ENCODE measurements at places on chromosomes 7 and 10.

DNA sequence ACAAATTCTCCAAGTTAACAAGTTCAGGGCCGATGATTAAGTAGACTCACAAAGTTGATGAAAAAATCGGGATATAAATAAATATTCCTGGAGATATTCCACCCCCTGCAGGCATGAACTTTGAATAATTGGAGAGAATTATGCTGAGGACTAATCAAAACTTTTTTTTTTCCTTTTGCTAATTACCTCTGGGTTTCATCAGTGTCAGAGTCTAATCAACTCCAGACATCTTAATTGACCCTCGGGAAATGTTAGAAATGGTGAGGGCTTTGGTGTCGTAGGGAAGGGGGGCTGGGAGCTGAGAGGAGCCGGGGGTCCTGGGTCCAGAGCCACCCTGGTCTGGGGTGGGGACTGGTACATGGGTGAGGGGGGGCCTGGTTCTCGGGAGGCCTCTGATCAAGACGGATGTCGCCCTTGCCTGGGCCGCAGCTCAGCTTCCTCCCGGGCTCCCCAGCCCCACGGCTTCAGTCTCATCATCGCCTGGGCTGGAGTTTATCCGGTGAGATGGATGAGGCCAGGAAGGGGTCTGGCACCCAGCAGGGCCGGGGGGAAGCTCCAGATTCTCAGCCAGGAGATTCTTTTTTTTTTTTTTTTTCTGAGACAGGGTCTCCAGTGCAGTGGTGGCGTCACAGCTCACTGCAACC lies 30.4 kb upstream of the ELFN1 start:
- DNase-seq = no peak

DNA sequence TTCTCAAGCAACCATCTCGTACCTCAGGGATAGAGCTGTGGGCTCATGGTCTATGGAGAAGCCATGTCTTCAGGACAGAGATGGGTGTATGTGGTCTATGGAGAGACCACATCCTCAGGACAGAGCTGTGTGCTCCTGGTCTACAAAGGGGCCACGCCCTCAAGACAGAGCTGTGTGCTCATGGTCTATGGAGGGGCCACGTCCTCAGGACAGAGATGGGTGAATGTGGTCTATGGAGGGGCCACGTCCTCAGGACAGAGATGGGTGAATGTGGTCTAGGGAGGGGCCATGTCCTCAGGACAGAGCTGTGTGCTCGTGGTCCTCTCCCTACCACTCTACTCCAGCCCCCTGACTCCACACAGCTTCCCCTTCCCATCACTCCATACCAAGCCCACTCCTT lies 117.8 kb downstream of the WDR37 start:
- no peak for DNase-seq

DNA sequence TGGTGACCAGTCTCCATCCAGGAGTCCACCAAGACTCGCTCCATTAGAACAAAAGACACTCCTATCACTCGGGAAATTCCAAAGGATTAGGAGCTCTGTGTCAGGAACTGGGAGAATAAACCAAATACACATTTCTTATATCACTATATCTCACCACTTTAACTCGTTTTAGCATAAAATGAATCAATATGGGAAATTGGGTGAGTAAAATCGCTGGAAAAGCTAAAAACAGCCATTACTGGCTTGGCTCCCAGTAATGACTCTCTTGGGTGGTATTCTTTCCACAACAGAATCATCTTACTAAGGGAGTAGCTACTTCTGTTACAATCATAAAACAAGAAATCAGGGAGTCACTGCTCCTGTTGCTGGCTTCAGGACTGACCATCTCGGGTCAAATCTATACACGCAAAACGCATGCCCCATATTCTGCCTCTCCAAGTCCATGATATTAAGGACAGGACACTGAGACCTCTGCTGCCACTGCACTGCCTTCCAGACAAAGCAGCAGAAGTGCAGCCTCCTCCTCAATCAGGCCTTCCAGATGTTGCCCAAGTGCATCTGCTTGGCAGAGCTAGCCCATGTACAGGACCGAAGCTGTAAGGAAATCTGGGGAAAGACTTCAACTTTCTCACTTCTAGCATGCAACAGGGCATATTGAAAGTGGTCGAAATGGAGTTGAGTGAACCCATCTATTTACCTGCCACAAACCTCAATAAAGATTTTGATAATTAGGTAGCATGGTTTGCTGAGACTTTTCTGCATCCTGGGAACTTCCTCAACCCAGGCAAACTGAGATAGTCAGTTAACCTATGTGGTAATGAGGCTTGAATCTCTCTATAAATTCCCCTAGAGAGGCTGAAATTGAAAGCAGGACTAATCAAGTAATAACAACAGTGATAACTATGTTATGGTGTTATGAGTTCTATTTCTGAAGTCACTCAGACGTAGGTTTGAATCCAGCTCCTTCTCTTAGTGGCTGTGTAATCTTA lies 14.4 kb upstream of the PANK1 start:
- DNase-seq = no peak

- DNase-seq = no peak
Observed at GRCh38 chr10:10432296-10433035, 585.2 kb upstream of the CELF2 start.

DNA sequence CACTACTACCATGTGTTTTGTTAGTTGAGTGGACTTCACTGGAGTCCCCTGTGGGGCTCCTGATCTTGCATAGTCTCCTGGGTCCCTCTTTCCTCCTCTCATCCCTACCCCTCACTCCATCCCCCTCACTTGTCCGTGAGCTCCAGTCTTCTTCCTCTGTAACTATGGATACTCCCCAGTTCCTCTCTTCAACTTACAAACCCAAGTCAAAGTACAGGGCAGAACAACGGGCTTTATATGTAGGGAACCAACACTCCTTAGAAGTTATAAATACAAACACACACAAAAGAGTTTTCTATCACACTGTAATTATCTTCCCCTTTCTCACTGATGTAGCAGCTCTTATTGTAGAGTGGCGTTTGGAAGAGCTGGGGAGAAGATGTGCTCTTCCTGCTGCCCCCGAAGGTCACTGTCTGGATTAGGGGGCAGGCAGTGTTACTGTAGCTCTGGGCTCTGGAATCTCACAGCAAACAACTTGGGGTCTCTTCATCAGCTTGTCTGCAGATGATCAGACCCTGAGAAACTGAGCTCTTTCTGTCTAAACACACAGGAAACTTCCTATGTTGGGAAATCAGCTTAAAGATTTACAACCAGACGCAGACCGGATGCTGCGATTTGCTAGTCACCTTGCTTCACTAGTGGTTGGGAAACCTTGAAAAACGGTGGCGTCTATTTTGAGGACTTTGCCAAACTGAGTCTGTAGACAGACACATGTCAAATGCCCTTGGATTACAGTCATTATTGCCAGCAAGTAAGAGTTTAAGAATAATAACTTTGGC lies 13.6 kb downstream of the SNX10 start:
- DNase-seq = peak; percentile 37

GRCh38 chr10:788796-789748 lies 99.6 kb upstream of the DIP2C start:
- DNase-seq = peak; percentile 70

DNA sequence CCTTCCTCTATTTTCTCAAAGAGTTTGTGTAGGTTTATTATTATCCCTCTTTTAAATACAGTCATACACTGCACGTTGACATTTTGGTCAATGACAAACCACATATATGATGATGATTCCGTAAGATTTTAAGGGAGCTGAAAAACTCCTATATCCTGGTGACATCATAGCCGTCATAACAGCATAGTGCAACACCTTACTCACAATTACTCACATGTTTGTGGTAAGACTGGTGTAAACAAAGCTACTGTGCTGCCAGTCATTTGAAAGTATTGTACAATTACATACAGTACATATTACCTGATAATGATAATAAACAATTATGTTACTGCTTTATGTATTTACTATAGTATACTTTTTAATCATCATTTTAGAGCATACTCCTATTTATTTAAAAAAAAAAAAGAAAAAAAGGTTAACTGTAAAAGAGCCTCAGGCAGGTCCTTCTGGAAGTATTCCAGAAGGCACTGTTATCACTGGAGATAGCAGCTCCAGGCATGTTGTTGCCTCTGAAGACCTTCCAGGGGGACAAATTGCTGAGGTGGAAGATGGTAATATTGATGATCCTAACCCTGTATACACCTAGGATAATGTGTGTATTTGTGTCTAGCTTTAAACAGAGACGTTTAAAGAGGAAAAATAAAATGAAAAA lies 123.3 kb upstream of the CDK1 start:
- DNase-seq = no peak

DNA sequence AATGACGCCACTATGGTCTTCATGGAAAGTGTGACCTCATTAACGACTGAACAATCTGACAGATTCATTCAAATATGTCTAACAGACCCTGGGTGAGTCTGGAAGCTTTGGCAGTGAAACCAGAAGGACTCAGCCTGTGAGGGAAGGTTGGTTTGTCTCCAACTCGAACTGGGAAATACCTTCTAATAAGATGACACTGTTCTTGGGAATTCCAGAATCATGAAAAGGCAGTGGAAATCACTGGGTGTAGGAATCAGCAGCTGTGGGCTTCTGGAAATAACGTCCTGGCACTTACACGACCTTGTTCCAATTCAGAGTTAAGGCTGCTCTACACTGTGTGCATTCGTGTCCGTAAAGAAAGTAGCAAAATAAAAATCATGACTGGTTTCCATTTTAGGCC lies 75.1 kb downstream of the DGKI start:
- peak; percentile 87 for DNase-seq

- DNase-seq = no peak
Observed at GRCh38 chr10:132641966-132642731, 104.6 kb downstream of the INPP5A start.

- no peak for DNase-seq
Observed at GRCh38 chr7:32255036-32255435, 184.8 kb upstream of the PDE1C start.

- DNase-seq = no peak
Observed at GRCh38 chr7:122629412-122629953, 69.4 kb downstream of the RNF133 start.

- DNase-seq = no peak
Observed at GRCh38 chr10:88592381-88592780, 5.8 kb downstream of the LIPJ start.

- no peak for DNase-seq
Observed at GRCh38 chr7:26580711-26581110, 283.7 kb downstream of the SKAP2 start.

GRCh38 chr7:91835826-91836368 lies 44.6 kb downstream of the MTERF1 start:
- DNase-seq = no peak

- no peak for DNase-seq
Observed at GRCh38 chr10:76970711-76971519, 666.7 kb downstream of the KCNMA1 start.

- no peak for DNase-seq
Observed at GRCh38 chr10:44056206-44056605, 328.7 kb downstream of the CXCL12 start.

GRCh38 chr7:2032876-2033407 lies 199.8 kb downstream of the MAD1L1 start:
- DNase-seq = no peak

- no peak for DNase-seq
Observed at GRCh38 chr10:35927341-35927740, 285.2 kb upstream of the FZD8 start.

- DNase-seq = no peak
Observed at GRCh38 chr10:86956195-86956847, 1.1 kb downstream of the MMRN2 start.

DNA sequence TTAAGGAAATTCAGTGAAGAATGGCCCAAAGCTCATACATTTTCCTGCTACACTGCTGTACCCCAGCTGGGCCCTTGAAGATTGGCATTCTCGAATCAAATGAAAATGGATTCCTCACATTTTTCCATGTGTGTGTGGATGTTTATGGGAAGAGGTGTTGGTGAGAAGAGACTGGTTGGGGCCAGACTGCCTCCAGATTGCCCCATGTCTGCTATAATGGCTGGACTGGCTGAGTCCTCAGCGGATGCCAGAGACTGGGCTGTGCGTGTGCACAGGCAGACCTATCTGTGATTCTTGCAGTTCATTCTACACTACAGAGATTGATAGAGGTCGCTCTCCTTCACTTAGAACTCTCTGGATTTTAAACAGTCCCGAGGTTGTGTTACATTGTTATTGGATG lies 183.6 kb upstream of the GDF10 start:
- DNase-seq = no peak

DNA sequence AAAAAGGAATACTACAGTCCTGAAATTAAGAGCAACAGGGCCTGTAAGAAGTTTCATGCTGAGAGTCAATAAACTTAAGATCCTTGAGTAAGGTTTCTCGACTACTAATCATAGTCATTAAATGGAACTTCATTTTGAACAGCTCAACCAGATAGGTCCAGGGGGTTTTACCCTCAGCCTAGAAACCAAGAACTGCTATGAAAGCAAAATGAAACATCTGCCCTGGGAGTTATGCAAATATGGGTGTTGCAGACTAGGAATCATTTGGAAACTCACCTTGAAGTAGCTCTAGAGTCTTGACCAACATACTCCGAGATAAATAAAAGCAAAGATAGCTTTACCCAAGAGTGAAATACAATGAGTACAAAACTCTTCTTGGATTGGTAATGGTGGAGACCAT lies 128.0 kb downstream of the HGF start:
- DNase-seq = no peak

- DNase-seq = no peak
Observed at GRCh38 chr10:112027731-112028280, 155.8 kb downstream of the GPAM start.

DNA sequence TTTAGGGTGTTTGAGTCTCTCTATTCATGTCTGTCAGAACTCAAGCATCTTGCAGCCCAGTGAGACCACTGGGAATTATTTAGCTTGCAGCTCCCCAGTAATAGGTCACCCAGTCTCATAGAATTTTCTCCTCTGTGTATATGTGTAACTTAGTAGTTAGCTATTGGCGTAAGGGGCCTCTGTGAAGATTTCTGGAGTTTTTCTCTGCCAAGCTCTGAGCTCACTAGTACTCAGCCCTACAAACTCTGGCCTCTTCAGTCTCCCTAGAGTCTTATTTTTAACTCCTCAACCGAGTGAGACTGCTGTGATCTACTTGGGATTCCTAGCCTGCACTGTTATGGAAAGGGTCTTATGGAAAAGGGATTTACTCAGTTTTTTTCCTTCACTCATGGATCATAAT lies 90.2 kb downstream of the PPP1R9A start:
- no peak for DNase-seq

- DNase-seq = no peak
Observed at GRCh38 chr10:15704581-15704968, 15.1 kb downstream of the ITGA8 start.

DNA sequence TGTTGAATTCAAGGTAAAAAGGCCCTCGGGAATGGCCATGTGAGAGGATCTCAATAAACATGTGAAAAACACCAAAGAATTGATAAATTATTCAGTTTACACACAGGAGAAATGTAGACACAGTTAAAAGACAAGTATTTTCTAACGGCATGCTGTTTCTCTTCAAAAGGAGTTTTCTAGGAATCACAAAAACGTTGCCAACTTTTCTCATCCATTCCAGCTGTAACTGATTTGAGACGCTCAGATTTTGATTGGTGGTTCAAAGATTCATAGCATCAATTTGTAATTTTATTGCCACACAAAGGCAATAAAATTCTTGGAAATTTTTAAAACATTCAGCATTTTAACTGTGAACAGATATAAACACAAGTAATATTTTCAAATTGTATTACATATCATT lies 384.9 kb upstream of the PFKP start:
- DNase-seq = no peak

GRCh38 chr10:521261-522250 lies 167.9 kb downstream of the DIP2C start:
- DNase-seq = no peak

GRCh38 chr10:77553311-77553710 lies 84.3 kb downstream of the KCNMA1 start:
- DNase-seq = no peak
